ENCODE measurements at places on chromosomes 16 and 17. TPM values are rescaled to one million over a fixed set of nuclear protein-coding genes. Genes with fewer than 3 reads are reported as not detected.

Gene FBF1
- 14.1 TPM for total RNA-seq

Gene UNC13D
- 5.5 TPM for total RNA-seq

Gene CPNE7
- 40.4 TPM for total RNA-seq

Gene SGCA
- not detected for total RNA-seq

Gene UMOD
- total RNA-seq: not detected

Gene BPTF
- 101 TPM for total RNA-seq

Gene MYH1
- total RNA-seq: not detected

Gene NR1D1
- total RNA-seq: 11.3 TPM

DNA sequence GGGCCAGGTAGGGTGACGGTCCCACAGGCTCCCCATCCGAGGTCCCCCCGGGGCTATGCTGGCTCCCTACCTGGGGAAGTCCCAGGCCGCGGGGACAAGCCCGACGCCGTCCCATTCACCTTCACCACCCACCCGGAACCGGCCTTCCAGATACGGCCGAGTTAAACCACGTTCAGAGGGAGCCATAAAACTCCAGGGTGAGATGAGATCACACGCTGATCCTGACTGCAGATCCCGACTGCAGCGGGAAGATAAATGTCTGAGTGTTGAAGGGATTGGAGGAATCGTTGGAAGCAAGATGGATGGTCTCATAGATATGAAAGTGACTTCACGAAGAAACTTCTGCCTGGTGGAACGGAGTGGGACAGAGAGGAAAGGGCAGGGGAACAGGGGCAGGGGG is 13.6 kb upstream of the C1QTNF8 start:
- H3K4me1 ChIP-seq: no peaks in the 10 kb centered on the region
- no peaks in the 10 kb centered on the region for H3K27me3 ChIP-seq
- no peaks in the 10 kb centered on the region for H3K36me3 ChIP-seq
- DNase-seq: no peak

DNA sequence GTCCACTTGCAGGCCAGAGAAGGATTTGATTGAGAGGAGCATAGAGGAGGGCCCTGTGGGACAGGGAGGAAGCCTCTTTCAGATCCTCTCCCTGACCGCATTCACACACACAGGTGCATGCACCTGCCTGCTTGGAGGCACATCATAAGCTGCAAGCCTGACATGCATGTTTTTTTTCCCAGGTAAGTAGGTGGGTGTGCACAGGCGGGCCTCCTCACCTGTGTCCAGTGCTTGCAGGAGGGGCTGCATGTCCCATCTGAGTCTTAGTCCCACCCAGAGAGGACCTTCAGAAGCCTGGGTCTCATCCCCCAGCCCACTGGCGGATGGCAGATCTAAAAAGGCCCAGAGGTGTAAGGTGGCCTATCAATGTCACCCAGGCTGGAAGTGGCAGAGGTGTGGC is 130.8 kb downstream of the TMEM132E start:
- H3K4me1 ChIP-seq: no peaks in the 10 kb centered on the region
- no peak overlapping the region for H3K27ac ChIP-seq
- no peak overlapping the region for H3K4me3 ChIP-seq
- H3K36me3 ChIP-seq: no peaks in the 10 kb centered on the region
- DNase-seq: no peak
- H3K27me3 ChIP-seq: peaks cover 3% of the 10 kb centered on the region

- no peak overlapping the region for H3K27ac ChIP-seq
- no peak overlapping the region for H3K4me3 ChIP-seq
- H3K27me3 ChIP-seq: no peaks in the 10 kb centered on the region
- no peaks in the 10 kb centered on the region for H3K4me1 ChIP-seq
- no peak for DNase-seq
Observed at GRCh38 chr17:57672971-57673370, 72.1 kb downstream of the CCDC182 start.

- no peaks in the 10 kb centered on the region for H3K27me3 ChIP-seq
- H3K36me3 ChIP-seq: no peaks in the 10 kb centered on the region
- no peak overlapping the region for H3K27ac ChIP-seq
- no peaks in the 10 kb centered on the region for H3K4me1 ChIP-seq
- DNase-seq: no peak
Observed at GRCh38 chr16:12646490-12647274, 157.0 kb downstream of the CPPED1 start.

DNA sequence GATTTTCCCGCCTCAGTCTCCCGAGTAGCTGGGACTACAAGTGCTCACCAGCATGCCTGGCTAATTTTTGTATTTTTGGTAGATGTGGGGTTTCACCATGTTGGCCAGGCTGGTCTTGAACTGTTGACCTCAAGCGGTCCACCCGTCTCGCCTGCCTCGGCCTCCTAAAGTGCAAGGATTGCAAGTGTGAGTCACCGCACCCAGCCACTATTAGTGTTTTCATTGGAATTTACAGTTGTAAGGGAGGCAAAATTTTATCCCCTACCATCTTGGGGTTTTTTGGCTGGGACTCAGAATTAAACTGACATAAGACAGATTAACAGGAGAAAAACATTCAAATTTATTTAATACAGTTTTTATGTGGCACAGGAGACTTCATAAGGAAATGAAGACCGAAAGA is 12.3 kb upstream of the MYCBPAP start:
- DNase-seq: no peak
- no peaks in the 10 kb centered on the region for H3K36me3 ChIP-seq
- H3K4me3 ChIP-seq: no peak overlapping the region
- no peaks in the 10 kb centered on the region for H3K27me3 ChIP-seq
- H3K4me1 ChIP-seq: peaks cover 8% of the 10 kb centered on the region

GRCh38 chr16:1414532-1415260 is at the start of gene UNKL:
Gene UNKL, minus strand, starts transcription at chr16:1414704. Its CDS starts 13 bp downstream, at chr16:1414691.
- DNase-seq: peak; percentile 81
- peak within 1 kb of the TSS; percentile 75 for H3K4me3 ChIP-seq
- H3K27me3 ChIP-seq: no peaks in the 10 kb centered on the region
- H3K36me3 ChIP-seq: peaks cover 2% of the 10 kb centered on the region
- H3K27ac ChIP-seq: peak within 1 kb of the TSS; percentile 98
- H3K4me1 ChIP-seq: peaks cover 21% of the 10 kb centered on the region

DNA sequence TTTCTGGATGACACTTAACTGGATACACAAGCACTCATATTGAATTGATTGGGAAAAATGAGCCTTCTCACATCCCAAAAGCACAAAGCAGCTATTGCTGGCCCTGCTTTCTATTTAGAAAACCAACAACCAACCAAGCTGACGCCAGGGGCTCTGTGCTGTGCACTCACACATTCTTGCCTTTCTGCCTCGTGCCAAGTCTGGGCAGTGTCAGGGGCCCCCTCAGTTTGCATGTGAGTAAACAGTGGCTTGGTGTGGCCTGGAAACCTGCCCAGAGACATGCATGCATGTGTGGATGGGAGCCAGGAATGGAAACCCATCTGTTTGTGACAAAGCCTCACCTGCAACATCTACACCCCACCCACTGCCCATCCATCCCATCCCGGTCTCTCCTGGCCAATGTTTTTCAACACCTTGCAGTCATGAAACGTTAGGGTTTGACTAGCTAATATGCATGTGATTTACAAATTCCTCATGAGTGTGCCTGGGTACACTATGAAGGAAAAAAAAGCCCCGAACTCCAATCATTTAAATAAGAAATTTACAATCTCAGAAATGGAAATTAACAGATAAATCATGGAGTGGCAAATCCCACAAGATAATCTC is 20.4 kb downstream of the MIEF2 start:
- no peak for DNase-seq
- no peaks in the 10 kb centered on the region for H3K4me1 ChIP-seq
- H3K4me3 ChIP-seq: no peak overlapping the region
- no peaks in the 10 kb centered on the region for H3K27me3 ChIP-seq

DNA sequence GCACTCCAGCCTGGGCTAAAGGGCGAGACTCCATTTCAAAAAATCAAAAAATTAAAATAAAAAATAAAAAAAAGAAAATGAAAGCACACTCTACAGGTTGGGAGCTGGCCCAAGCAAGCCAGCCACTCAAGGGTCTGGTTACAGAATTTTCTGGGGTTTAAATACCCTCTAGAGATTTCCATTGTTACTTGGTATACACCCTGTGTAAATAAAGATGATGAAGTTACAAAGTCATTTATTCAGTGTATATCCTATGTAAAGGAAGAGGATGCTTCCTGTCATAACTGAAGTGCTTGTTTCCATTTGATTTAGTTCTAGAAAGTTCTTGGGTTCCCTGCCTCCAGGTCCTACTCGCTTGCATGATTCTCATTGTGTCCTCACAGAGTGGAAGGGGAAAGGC is 79.9 kb upstream of the C17orf78 start:
- H3K36me3 ChIP-seq: no peaks in the 10 kb centered on the region
- no peak overlapping the region for H3K27ac ChIP-seq
- H3K27me3 ChIP-seq: no peaks in the 10 kb centered on the region
- no peak overlapping the region for H3K4me3 ChIP-seq

- no peaks in the 10 kb centered on the region for H3K4me1 ChIP-seq
- 0 out of 2 replicates have a peak, but pooled peaks cover 1% of the 10 kb centered on the region for H3K27me3 ChIP-seq
- DNase-seq: no peak
- no peaks in the 10 kb centered on the region for H3K36me3 ChIP-seq
- no peak overlapping the region for H3K4me3 ChIP-seq
- no peak overlapping the region for H3K27ac ChIP-seq
Observed at GRCh38 chr16:52624891-52625290, 77.9 kb upstream of the TOX3 start.

- H3K36me3 ChIP-seq: peaks cover 13% of the 10 kb centered on the region
- no peak overlapping the region for H3K27ac ChIP-seq
- H3K4me3 ChIP-seq: no peak overlapping the region
Observed at GRCh38 chr16:89761304-89761922, 40.1 kb downstream of the ZNF276 start.

GRCh38 chr16:61002479-61003204 is 1033.6 kb downstream of the CDH8 start:
- H3K4me1 ChIP-seq: no peaks in the 10 kb centered on the region
- no peak overlapping the region for H3K27ac ChIP-seq
- no peaks in the 10 kb centered on the region for H3K27me3 ChIP-seq
- no peaks in the 10 kb centered on the region for H3K36me3 ChIP-seq
- no peak for DNase-seq
- H3K4me3 ChIP-seq: no peak overlapping the region

GRCh38 chr17:54626146-54626703 is 274.4 kb upstream of the TOM1L1 start:
- H3K4me1 ChIP-seq: no peaks in the 10 kb centered on the region
- no peaks in the 10 kb centered on the region for H3K27me3 ChIP-seq
- H3K36me3 ChIP-seq: no peaks in the 10 kb centered on the region
- H3K27ac ChIP-seq: no peak overlapping the region
- DNase-seq: no peak

- H3K27me3 ChIP-seq: no peaks in the 10 kb centered on the region
- DNase-seq: peak; percentile 57
- H3K4me3 ChIP-seq: no peak overlapping the region
- no peaks in the 10 kb centered on the region for H3K36me3 ChIP-seq
Observed at GRCh38 chr17:47315451-47316266, 8.1 kb upstream of the EFCAB13 start.

GRCh38 chr17:58314706-58315015 is 13.9 kb downstream of the TSPOAP1 start:
- no peak overlapping the region for H3K27ac ChIP-seq
- no peak for DNase-seq
- no peaks in the 10 kb centered on the region for H3K27me3 ChIP-seq

GRCh38 chr16:54724346-54724925 is 206.2 kb upstream of the IRX5 start:
- H3K4me1 ChIP-seq: peaks cover 10% of the 10 kb centered on the region
- no peaks in the 10 kb centered on the region for H3K36me3 ChIP-seq
- no peak overlapping the region for H3K4me3 ChIP-seq
- no peak overlapping the region for H3K27ac ChIP-seq

GRCh38 chr17:16281351-16281750 is 64.3 kb downstream of the PIGL start:
- no peaks in the 10 kb centered on the region for H3K36me3 ChIP-seq
- no peak overlapping the region for H3K4me3 ChIP-seq
- no peak for DNase-seq
- no peak overlapping the region for H3K27ac ChIP-seq
- no peaks in the 10 kb centered on the region for H3K27me3 ChIP-seq

DNA sequence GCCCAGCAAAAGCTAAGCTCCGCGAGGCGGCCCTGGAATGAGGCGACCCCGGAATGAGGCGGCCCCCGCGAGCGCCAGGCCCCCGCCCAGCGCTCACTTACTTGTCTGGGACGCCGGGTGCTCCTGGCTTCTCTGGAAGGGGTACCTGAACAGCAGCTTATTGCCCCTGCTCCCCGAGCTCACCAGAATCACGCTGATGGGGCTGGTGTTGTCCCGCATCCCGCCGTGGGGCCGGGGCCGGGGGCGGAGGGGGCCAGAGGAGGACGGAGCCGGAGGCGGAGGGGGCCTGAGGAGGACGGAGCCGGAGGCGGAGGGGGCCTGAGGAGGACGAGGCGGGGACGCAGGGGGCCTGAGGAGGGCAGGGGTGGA is 440 bp downstream of the NPRL3 start:
- H3K27ac ChIP-seq: peak overlapping the region; percentile 67
- H3K27me3 ChIP-seq: no peaks in the 10 kb centered on the region
- H3K4me3 ChIP-seq: peak overlapping the region; percentile 79
- DNase-seq: peak; percentile 45

Data from Caco-2 (cell line).